ENCODE measurements at places on chromosomes 2 and 18.
A peak's percentile ranks its signal among the peaks of the same experiment; 100 is the strongest.

DNA sequence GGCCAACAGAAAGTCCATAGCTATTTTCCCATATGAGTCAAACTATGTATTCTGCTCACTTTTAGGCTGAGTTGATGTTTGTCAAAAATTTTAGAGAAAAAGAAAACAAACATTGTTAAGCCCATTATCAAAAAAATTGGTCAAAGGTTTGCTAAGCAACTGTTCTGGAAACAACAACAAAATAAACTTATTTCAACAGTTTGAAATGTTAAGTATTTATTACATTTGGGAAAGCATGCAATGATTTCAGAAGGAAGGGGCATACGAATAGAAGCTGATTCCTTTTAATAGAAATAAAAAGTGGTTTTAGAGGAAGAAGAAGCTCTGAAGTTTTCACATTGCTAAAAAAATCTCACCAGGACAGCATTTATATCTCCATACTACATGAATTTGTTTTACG, 1837.5 kb upstream of the CELF4 start:
- no peak for DNase-seq
- no peak overlapping the region for H3K27ac ChIP-seq
- no peak overlapping the region for H3K4me3 ChIP-seq

DNA sequence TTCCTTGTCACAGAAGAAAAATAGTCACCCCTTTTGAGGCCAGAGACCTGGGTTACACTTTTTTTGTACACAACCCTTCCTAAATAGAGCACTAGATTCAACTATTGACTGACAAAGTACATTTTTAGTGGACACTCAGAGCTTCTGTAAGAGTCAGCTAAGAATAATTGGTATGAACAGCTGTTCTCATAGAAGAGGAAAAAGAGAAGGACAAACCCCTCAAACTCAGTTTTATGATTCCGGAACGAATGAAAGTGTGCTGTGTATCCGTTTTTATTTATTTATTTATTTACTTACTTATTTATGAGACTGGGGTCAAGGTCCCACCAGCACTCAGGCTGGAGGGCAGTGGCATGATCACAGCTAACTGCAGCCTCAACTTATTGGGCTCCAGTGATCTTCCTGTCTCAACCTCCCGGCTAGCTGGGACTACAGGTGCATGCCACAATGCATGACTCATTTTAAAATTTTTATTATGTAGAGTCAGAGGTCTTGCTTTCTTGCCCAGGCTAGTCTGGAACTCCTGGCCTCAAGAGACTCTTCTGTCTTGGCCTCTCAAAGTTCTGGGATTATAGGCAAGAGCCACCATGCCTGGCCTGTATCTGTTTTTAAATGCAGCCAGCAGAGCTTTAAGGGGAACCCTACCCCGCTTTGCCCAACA, 36.0 kb upstream of the FZD5 start:
- DNase-seq, result no peak
- peaks cover 4% of the 10 kb centered on the region for H3K4me1 ChIP-seq
- no peak overlapping the region for H3K4me3 ChIP-seq
- no peaks in the 10 kb centered on the region for H3K27me3 ChIP-seq
- H3K36me3 ChIP-seq, result no peaks in the 10 kb centered on the region

GRCh38 chr18:66749030-66749429, 145.1 kb upstream of the CDH19 start:
- no peaks in the 10 kb centered on the region for H3K27me3 ChIP-seq
- no peak overlapping the region for H3K4me3 ChIP-seq
- peak; percentile 19 for DNase-seq
- H3K36me3 ChIP-seq, result no peaks in the 10 kb centered on the region
- no peak overlapping the region for H3K27ac ChIP-seq
- no peaks in the 10 kb centered on the region for H3K4me1 ChIP-seq

DNA sequence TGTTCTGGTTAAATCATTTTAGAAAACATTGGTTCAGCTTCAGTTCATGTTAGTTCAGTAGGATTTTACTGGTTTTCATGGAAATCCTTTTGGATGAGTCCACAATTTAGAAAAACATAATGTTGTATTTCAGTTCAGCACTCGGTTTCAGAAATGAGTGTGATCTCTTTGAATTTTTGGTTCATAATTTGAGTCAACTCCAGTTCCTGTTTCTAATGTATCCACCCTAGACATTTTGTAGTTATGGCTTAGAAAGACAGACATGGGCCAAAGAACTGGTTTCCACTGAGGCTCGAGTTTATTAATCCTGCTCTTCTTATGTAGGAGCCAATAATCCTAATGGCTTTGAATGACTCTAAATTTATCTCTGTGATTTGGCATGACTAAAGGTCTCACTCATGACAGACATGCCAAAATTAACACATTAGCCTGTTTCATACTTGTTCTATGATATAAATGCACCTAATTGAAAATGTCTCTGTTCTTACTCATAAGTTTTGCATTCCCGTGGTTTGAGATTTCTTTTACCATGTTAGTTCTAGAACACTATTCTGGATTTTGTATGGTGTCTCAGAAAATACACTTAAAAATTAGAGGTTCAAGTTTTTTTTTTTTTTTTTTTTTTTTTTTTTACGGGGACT, 82.3 kb upstream of the SPRED2 start:
- no peaks in the 10 kb centered on the region for H3K27me3 ChIP-seq
- no peaks in the 10 kb centered on the region for H3K36me3 ChIP-seq
- no peak overlapping the region for H3K4me3 ChIP-seq
